B cell (primary cell): ENCODE measurements at places on chromosomes 5 and 9. TPM values are rescaled to one million over a fixed set of nuclear protein-coding genes. Genes with fewer than 3 reads are reported as not detected.

- DNase-seq, result no peak
These were observed 48.4 kb upstream of the SIMC1 start for GRCh38 chr5:176189857-176190256.

GRCh38 chr5:99348597-99348996 lies 419.8 kb upstream of the CHD1 start:
- DNase-seq, result no peak

- no peak for DNase-seq
These were observed 117.2 kb downstream of the ARHGEF28 start for GRCh38 chr5:73743161-73743560.

- no peak for DNase-seq
These were observed 177.8 kb downstream of the RGS3 start for GRCh38 chr9:113641100-113641885.

- no peak for DNase-seq
These were observed 45.7 kb upstream of the ADRB2 start for GRCh38 chr5:148780711-148781110.

DNA sequence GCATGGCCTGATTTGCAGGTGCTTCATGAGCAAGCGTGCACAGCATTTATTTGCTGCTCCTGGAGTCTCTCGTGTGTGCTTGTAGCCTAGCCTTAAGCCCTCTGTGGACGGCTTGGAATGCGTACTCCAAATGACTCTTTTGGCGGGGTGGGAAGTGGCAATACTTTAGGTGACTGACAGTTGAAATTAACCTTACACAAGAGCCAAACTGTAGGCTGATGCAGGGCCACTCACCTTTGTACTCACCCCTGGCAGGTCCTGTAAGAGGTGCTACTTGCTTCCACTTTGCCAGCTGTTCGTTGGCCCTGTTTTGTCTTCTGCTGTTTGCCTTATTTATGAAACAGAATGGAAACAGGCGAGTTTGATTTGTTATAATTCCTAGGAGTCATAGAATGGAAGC lies 22.9 kb downstream of the TENT4A start:
- no peak for DNase-seq

- peak; percentile 95 for DNase-seq
These were observed 4.7 kb upstream of the TUBB4B start for GRCh38 chr9:137236238-137236935.

DNA sequence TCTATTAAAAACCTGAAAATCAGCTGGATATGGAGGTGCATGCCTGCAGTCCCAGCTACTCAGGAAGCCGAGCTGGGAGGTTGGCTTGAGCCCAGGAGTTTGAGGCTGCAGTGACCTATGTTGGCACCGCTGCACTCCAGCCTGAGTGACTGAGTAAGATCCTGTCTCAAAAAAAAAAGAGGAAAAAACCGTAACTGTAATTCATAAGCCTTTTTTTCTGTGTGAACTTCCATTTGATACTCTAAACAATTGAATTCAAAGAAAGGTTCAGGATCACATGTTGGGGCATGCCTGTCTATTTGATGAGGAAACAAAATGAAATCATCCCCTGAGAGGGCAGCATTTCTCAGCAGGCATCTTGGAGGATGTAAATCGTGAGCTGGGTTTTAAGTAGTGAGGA lies 38.8 kb downstream of the ITGA2 start:
- no peak for DNase-seq

GRCh38 chr9:95399261-95399660 lies 81.8 kb upstream of the FANCC start:
- no peak for DNase-seq

DNA sequence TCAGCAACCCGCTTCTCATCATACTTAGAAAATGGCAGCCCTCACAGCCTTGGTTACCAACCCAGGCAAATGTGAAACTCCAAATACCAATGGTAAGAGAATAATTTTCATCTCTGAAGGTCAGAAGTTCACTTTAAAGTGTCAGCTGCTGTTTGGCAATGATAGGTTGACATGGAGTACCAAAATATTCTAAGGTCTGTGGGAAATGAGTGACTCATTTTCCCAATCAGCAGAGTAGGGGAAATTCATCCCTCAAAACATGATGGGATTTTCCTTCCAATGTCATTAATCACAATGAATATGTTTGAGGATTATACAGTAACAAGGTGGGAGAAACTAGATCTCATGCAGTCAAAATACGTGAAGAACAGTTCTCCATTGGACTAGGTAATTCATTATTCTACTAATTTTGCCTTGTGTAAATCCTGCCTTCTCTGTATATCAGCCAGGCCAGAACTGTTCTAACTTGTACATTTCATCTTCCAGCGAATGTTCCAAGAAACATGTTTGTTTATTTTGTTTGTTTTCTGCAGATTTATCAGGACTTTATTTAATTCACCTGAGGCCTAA lies 53.1 kb upstream of the ERBIN start:
- no peak for DNase-seq

- DNase-seq, result peak; percentile 95
These were observed 2.7 kb upstream of the NSMF start for GRCh38 chr9:137461663-137462395.

- DNase-seq, result no peak
These were observed 37.0 kb upstream of the CRB2 start for GRCh38 chr9:123318961-123319421.

- no peak for DNase-seq
These were observed 148.8 kb downstream of the MTX3 start for GRCh38 chr5:79842006-79842881.

DNA sequence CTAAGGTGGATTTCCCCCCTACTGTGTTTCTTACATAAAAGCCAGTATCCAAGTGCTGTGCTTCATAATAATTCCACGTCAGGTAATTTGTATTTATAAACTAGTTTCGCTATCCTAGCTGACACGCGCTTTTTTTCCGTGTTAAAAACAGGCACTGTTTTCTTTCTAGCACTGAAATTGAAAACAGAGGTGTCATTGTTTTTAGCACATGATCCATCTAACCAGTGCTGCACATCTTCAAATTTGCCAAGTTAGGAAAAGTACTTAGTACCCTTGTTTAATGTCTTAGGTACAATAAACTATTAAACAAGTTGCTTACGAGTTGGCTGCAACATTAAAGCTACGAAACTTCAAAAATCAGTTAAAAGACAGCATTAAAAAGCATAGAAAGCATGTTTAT lies 49.9 kb downstream of the JMY start:
- no peak for DNase-seq

- no peak for DNase-seq
These were observed 54.8 kb upstream of the COL15A1 start for GRCh38 chr9:98888801-98889421.

- no peak for DNase-seq
These were observed 72.2 kb downstream of the MED27 start for GRCh38 chr9:132007371-132008025.

DNA sequence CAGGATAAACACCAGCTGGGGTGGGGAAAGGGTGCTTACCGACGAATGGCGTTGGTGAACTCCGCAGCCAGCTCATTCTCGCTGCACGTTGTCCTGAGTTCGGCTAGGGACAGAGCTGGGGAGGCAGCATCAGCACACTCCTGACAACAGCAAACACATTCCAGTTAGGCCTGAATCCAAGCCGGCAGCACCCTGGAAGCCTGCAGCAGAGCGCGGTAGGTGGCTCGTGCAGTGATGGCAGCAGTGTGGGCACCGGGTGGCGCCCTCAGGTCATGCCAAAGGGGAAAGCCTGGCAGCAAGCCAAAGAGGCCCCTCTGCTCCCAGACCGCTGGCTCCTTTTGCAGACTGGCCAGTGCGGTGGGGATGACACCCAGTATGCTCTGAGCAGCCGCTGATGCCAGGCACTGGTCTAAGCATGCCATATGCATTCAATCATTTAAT lies 66.9 kb downstream of the DCP2 start:
- DNase-seq, result no peak

DNA sequence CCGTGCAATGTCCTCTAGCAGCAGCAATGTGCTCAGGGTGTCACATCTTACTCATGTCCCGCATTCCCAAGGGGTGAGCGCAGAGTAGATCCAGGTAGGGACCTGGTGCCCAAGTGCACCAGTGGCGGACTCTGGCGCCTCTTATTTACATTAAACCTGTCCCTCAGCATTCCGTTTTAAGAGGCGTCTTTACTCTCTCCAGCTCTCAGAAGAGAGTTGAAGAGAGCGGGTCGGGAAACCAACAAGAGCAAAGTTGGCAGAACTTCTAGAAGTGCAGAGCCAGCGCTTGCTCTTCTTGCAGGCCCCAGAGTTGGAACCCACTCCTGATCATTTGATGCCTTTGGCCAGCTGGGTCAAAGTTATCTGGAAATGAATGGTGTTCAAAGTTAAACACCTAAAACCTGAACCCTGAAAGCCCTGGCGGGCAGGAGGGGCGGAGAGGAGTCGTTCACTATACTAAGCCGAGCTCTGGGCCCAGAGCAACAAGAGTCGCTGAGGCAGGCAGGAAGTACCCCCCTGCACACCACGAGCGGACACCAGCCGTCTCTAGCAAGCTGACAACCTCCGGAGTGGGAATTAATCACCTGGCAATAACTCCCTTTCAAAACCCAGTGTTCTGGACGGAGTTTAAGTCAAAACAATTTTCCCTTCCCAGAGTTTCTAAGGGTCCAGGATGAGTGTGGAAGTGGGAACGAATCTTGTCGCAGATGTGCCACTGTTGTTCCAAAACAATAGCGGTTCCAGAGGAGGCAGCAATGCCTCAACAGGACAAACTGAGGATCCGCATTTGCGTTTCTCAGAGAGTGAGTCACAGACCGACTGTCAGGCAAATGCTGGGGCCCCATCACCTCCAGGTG lies 122.8 kb downstream of the TMEM161B start:
- peak; percentile 11 for DNase-seq

DNA sequence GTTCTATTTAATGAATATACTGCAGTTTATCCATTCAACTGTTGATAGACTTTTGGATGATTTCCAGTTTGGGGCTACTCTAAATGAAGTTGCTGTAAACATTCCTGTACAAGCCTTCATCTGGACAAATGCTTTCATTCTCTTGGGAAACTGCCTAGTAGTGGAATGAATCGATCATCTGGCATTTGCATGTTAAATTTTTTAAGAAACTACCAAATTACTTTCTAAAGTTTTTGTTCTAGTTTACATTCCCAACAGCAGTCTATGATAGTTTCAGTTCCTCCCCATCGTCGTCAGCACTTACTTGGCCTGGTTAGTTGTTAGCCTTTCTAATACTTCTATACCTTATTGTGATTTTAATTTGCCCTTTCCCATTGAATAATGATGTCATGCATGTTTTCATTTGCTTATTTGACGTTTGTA lies 306.3 kb downstream of the FER start:
- DNase-seq, result peak; percentile 15

DNA sequence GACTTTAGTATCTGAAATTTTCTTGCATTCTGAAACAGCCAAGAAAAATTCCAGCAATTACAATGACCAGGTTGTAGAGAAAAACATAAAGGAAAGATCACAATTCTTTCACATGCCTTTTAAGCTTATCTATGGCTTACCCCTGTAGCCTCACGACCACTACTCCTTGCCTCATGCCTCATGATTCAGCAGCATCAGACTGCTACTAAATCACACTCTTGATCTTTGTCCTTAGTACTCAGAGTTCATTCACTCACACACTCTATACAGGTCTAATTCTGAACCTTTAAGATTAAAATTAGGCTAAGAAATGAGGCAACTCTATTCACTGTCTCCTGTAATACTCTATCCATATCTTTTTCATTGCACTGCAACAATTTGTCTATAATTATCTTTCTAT lies 415.1 kb downstream of the MLLT3 start:
- DNase-seq, result no peak

GRCh38 chr5:62306323-62306895 lies 403 bp downstream of the KIF2A start:
- no peak for DNase-seq

- DNase-seq, result peak; percentile 49
These were observed 174.0 kb downstream of the PALM2AKAP2 start for GRCh38 chr9:109953813-109954497.

DNA sequence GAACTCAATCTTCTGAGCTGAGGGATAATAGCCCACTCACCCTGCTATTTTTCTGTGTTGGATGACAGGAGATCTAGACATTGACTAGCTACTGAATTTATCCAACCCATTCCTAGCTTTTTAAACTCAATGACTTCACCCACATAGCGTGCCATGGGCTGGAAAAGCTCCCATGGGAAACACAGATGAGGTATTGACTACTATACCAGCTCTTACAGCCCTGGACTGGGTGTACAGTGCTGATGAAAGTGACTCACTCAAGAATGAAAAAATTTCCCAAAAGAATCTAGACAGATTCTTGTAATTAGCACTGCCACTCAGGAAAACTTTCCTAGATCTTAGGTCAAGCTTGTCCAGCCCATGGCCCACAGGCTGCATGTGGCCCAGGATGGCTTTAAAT lies 72.7 kb upstream of the NREP start:
- DNase-seq, result no peak

GRCh38 chr5:115850744-115851416 lies 9.1 kb downstream of the AP3S1 start:
- DNase-seq, result no peak

- DNase-seq, result no peak
These were observed 845 bp downstream of the ECSCR start for GRCh38 chr5:139461698-139462097.

DNA sequence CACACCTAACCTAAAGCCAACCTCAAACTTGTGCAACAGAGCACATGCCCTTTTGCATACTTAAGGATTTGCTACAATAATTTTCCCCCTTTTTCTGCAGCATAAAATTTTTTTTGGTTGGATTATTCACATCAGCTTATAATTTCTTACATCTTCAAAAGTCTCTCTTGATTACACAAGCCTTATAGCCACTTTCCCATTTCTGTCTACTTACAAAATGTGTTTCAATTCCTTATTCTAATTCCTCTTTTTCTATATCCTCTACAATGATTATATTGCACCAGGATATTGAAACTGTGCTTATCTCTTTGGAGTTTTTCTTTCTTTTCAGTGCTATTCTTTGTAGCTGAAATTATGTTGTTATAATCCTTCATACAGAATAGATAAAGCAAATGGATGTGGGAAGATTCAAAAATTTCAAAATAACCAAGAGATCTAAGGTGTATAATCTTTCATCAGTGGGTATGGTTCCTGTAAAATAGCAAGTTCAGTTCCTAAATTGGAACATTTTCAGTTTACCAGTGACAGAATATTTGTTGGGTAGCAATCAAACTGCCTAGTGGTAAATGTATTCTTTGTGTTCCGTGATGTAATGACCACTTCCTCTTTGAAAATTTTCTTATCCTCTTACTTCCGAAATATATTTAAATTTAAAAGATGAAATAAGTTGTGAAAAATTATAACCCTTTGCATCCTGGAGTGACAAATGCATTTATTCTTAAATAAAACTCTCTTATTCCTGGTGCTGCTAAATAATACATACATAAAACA lies 386.8 kb upstream of the CHD1 start:
- DNase-seq, result no peak

CCL27 gene
- not detected in 2 replicates for polyA plus RNA-seq

DCTN4 gene
- polyA plus RNA-seq, result 11.2 and 17.2 TPM in 2 replicates

NUTM2F gene
- polyA plus RNA-seq, result not detected in 2 replicates

LECT2 gene
- polyA plus RNA-seq, result not detected in 2 replicates

SLC22A4 gene
- 0.18 and 0.19 TPM in 2 replicates for polyA plus RNA-seq

TMC1 gene
- not detected in 2 replicates for polyA plus RNA-seq

ARID3C gene
- not detected in 2 replicates for polyA plus RNA-seq

TEX48 gene
- polyA plus RNA-seq, result not detected in 2 replicates

DAB2 gene
- polyA plus RNA-seq, result 0.03 and 0.26 TPM in 2 replicates

PTPN3 gene
- not detected in 2 replicates for polyA plus RNA-seq
